DND-41 (cell line): ENCODE measurements at places on chromosomes 1 and 21.

- DNase-seq, result no peak
These were observed 62.7 kb downstream of the CASZ1 start for GRCh38 chr1:10733474-10734366.

- no peak for DNase-seq
These were observed 24.1 kb downstream of the POGZ start for GRCh38 chr1:151435174-151435573.

DNA sequence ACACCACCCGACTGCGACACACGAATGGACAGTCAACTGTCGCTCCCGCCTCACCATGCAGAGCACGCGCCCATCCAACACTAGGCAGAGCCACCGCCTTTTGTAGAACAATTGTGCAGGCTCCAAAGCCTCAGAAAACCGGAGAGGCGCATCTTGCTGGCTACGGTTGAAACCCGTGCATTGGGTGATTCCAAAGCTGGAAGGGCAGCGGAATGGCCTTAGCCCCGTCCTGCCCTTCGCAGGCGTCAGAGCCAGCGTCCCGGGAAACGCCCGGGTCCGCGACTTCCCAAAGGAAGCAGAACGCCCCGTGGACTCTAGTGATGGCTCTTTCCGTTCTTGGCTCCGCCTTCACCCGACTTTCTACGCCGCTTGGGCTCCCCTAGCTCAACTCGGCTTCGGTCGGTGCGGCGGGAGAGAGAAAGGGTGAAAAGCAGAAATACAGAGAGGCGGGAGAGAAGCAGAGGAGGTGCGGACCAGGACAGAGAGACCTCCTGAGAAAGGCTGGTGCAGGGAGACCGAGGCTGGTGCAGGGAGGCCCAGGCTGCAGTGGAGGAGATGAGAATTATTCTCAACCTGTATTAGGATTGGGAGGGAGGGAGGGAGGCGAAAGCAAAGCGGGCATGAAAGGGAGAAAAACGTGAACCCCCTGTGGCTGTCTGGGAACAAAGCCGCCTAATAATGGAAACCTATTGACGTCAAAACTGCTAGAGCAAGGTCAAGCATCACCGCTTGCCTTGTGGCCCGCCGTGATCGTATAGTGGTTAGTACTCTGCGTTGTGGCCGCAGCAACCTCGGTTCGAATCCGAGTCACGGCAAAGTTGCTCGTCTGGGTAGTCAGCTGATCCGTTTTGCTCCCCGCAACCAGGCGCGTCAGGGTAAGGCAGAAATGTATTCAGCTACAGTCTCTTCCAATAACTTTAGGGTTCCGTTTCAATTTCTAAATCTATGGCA lies 99.5 kb downstream of the PRKAB2 start:
- DNase-seq, result no peak

- no peak for DNase-seq
These were observed 27.2 kb downstream of the ERI3 start for GRCh38 chr1:44327679-44328491.

DNA sequence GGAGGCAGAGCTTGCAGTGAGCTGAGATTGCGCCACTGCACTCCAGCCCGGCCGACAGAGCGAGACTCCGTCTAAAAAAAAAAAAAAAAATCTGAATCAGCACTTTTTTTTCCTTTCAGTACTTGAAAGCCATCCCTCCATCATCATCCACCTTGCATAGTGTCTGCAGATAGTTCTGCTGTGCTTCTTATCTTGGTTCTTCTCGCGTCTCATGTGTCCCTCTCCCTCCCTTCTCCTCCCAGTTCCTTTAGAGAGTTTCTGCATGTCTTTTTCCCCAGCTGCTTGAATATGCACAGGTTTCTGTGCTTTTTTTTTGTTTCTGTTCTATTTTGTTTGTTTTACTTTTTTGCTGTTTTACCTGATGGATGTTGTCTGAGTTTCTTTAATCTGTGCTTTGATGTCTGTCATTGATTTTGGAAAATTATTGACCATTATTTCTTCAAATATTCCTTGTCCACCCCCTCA lies 3.9 kb upstream of the COL18A1 start:
- DNase-seq, result no peak

GRCh38 chr21:42661688-42662429 lies 8.4 kb downstream of the PDE9A start:
- DNase-seq, result no peak

GRCh38 chr1:9990944-9991343 lies 6.1 kb upstream of the RBP7 start:
- no peak for DNase-seq

GRCh38 chr1:56584910-56585528 lies 5.7 kb upstream of the PLPP3 start:
- DNase-seq, result peak; percentile 36

GRCh38 chr1:102420034-102420433 lies 423.3 kb upstream of the OLFM3 start:
- no peak for DNase-seq

- DNase-seq, result no peak
These were observed 58.5 kb downstream of the PLA2G4A start for GRCh38 chr1:186887203-186887602.

GRCh38 chr1:162682013-162682419 lies 49.8 kb downstream of the DDR2 start:
- DNase-seq, result no peak
